ENCODE measurements at places on chromosomes 2 and 18.

- DNase-seq = no peak
These were observed 30.1 kb downstream of the C1D start for GRCh38 chr2:68032702-68033101.

GRCh38 chr2:38146275-38146906 lies 70.4 kb upstream of the CYP1B1 start:
- DNase-seq = peak; percentile 47

DNA sequence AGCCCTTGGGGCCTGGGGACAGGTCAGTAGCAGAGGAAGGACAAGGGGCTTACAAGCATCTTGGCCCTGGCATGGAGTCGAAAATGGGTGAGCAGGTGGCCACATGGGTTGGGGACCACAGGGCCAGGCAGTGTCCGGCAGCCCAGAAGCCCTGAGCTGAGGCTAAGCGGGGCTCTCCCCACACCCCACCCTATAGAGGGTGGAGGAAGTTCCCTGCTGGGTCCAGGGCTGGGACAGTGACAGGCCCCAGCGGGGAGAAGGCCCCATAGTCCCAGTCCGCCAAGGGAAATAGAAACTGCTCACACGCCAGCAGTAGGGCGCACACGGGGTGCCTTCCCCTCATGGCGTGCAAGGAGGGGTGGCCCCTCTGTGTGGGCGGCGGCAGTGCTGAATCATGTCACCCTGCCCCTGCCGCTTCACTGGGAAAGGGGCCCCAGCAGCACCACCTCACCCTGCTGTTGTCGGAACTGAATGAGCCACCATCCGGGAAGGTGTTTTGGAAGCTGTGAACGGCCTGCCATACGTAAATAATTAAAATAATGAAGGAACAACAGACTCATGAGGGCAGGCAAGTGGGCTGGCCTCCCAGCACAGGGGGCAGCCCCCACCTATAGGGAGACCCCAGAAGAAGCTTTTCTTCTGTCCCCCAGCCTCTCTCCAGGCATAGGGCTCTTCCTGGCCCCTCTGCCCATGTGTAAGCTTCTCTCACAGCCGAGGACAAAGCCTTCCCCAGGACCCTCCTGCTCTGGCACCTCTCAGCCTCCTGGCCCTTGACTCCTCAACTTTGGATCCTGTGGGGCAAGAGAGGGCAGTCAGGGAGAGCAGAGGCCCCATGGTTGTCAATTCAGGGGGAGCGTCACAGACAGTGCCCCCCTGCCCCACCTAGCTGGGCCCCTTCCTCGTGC lies 12.7 kb upstream of the DUSP2 start:
- DNase-seq = no peak

DNA sequence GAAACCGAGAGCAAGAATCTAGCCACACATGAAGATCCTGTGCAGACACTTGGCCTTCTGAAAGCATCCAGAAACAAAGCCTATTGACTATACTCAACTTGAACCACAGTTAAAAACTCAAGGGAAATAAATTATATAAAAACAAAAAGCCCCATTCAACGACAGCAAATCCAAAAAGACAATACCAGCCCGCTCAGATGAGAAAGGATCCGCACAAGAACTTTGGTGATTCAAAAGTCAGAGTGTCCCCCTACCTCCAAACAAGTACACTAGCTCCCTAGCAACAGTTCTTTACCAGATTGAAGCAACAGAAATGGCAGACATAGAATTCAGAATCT lies 163.2 kb downstream of the WDPCP start:
- DNase-seq = no peak

DNA sequence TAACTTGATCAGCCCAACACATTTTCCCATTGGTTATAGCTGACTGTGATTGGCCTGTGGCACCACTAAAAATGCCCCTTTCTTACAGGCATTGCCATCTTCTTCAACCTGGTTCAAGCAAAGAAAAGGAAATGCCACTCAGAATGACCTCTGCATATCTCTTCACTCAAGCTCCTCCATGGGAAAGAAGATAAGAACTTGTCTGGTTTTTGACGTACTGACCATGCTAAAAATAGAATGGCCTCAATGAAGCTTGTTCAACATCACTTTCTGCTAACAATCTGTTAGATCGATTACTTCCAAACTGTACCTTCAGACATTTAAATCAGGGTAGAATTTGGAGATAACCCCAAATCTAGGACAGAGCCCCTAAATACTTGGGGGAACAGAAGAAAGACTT lies 109.5 kb downstream of the CABYR start:
- DNase-seq = no peak

GRCh38 chr2:56008661-56009431 lies 85.3 kb upstream of the EFEMP1 start:
- no peak for DNase-seq

GRCh38 chr2:129737660-129738527 lies 241.6 kb upstream of the RAB6C start:
- no peak for DNase-seq

DNA sequence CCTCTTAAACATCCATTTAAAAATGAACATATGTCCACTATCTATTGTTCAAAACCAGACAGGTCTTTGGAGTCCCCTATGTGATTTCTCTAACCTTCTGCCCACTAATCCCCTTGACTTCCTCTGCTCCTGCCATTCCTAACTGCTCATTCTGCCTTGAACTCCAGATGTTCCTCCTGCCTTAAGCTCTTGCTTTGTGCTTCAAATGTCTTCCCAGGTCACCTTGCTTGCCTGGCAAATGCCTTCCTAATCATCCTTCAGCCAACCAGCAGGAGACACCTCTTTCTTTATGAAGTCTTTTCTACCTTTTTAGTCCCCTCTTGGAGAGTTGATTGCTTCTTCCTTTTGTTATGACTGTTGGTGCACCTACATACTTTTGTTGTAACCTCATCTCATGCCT lies 1043.0 kb upstream of the CHAC2 start:
- DNase-seq = no peak

GRCh38 chr2:152078023-152078422 lies 20.8 kb downstream of the CACNB4 start:
- no peak for DNase-seq

- DNase-seq = no peak
These were observed 25.4 kb upstream of the SLC66A3 start for GRCh38 chr2:11129598-11130449.

- no peak for DNase-seq
These were observed 3.0 kb upstream of the ATP6V1B1 start for GRCh38 chr2:70932631-70933230.

GRCh38 chr2:113263546-113263945 lies 15.2 kb downstream of the PAX8 start:
- no peak for DNase-seq

DNA sequence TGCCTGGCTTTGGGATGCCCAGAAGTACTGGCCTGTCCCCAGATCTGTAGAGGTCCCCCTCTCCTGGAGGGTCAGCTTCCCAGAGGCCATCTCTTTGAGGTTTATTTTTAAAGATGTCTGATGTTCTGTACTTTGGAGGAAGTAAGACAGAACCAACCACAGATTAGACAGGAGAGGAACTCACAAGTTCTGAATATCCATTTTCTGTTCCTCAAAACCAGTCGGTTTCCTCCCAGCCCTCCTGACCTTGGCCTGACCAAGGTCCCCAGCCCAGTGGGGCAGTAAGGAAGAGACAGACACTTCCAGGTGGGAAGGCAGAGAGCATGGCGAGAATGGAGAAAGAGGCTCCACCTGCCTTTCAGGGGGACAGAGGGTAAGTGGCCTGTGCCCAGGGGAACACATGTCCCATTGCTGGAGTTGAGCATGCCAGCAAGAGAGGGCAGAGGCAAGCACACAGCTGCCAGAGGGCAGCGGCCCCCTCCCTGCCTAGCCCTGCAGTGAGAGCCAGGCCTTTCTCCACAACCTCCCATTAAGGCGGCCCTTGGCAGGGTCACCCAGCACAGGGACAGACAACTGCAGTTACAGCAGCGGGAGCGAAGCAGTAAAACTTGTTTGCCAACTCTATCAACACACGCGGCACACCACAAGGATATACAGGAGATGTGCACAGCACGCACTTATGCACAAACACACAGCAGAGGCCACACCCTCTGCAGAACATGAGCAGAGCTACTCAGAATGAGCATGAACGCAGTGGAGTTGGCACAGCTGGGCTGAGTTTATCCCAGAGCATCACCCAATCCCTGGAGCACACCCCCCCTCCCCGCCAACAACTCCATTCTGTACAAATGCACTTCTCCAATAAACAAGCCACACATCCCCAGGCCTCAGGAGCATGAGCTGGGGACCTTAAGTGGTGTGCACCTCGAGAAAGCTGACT lies 18.5 kb upstream of the SEMA4C start:
- DNase-seq = no peak

DNA sequence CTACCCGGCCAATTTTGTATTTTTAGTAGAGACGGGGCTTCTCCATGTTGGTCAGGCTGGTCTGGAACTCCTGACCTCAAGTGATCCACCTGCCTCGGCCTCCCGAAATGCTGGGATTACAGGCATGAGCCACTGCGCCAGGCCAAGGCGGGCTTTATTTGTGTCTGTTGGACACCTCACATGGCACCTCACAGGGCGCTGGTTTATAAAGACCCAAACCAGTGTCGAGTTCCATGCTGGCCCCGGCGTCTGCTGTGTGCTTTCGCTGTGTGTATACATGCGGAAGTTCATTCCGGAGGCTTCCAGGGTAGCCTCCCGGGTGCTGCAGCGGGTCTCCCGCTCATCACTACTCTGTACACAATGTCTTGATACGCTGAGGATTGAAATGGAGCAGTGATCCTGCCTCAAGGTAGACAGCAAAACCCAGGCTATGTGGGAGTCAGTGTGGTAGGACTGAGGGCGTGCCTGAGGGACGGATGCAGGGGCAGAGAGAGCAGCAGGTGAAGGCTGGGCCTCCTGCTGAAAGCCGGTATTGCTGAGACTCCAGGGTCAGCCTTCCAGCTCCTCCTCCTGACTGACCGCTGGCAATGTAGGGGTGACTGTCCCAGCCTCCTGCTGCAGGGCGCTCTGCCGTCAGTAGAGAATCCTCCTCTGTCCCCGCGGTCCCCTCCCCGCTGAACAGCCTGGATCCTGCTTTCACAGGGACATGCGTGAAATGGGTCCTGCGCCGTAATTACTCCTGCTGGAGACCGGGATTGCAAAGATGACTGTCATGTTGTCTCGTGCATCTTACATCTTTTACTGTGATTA lies 22.7 kb downstream of the LDLRAD4 start:
- DNase-seq = no peak

- DNase-seq = no peak
These were observed 11.5 kb upstream of the MBP start for GRCh38 chr18:77144046-77144445.

DNA sequence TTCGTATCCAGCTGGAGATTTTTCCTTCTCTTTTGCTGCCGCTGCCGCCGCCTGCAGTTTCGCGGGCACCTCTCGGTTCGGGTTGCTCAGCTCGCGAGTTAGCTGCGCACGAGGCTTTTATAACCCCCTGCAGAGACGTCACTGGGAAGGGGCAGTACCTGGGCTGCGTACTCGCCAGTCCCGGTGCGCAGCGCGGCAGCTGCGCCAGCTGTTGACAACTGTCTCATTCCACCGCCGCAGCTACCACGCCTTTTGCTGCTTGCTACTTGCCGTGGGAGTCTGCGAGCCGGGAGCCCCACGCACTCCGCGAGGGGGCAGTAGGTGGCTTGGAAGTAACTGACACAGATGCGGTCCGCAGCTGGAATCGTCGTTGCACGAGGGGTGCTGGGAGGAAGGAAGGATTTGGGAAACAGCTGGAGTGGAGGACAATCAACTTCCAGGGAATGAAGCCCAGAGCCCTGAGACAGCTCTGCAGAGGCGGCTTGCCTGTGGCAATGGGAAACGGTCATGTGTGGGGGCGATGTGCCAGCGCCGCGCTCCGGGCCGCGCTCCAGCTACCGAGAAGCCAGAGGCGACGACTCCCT lies at the start of gene TACR1:
Gene TACR1 (minus strand): TSS at position 93 of the 584 bp plus-strand sequence. CDS start 586 bp downstream, outside the sequence.
- peak; percentile 61 for DNase-seq

DNA sequence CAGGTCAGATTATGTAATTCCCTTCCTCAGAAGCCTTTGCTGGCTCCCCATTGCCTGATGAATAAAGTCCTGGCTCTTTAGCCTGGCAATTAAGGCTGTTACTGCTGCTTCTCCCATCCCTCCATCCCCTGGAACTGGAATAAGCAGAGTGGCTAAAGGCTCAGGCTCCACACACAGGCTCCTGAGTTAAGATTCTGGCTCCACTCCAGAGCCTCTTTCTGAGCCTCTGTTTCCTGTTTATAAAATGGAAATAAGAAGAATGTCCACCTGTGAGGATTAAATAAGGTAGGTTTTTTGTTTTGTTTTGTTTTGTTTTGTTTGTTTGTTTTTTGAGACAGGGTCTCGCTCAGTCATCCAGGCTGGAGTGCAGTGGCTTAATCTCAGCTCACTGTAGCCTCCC lies 50.0 kb downstream of the ZFP36L2 start:
- no peak for DNase-seq

DNA sequence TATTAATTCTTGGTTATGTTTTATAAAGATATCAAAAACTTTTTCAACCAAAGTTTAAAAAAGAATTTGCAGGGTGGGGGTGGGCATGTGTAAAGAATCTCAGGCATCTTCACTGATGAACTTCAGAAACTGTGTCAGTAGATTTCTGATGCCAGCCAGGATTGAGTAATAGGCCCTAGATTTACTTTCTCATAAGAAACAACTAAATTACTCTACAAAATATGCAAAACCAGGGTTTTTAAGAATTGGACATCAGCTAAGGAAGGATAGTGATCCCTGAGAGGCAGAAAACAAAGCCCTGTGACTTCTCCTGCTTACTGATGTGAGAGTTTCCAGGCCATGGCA lies 11.9 kb upstream of the IL1R1 start:
- DNase-seq = no peak

DNA sequence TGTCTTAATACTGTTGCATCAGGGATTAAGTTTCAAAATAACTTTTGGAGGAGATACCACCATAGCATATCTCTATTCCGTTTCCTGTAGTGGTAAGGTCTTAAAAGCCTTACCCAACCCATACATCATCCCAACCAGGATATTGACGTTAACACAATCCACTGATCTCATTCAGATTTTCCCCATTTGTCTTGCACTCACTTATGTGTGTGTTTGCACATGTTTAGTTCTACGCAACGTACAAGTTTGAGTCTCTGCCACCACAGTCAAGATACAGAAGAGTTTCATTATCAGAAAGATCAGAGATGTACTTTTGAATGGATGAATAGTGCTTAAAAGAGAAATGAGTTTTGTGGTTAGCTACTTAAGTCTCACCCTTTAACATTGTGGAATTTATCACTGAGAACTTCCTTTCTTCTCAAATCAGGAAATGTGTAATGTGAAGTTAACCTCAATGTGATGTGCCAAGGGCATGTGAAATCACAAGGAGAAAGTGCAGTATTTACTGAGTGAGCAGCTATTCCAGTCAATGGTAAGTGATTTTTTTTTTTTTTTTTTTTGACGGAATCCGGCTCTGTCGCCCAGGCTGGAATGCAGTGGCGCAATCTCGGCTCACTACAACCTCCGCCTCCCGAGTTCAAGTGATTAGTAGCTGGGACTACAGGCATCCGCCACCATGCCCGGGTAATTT lies 69.2 kb upstream of the EPHA4 start:
- no peak for DNase-seq

GRCh38 chr2:220057391-220057790 lies 430.0 kb downstream of the SLC4A3 start:
- DNase-seq = no peak
